ENCODE measurements at places on chromosomes 1 and 21.
A peak's percentile ranks its signal among the peaks of the same experiment; 100 is the strongest.

DNA sequence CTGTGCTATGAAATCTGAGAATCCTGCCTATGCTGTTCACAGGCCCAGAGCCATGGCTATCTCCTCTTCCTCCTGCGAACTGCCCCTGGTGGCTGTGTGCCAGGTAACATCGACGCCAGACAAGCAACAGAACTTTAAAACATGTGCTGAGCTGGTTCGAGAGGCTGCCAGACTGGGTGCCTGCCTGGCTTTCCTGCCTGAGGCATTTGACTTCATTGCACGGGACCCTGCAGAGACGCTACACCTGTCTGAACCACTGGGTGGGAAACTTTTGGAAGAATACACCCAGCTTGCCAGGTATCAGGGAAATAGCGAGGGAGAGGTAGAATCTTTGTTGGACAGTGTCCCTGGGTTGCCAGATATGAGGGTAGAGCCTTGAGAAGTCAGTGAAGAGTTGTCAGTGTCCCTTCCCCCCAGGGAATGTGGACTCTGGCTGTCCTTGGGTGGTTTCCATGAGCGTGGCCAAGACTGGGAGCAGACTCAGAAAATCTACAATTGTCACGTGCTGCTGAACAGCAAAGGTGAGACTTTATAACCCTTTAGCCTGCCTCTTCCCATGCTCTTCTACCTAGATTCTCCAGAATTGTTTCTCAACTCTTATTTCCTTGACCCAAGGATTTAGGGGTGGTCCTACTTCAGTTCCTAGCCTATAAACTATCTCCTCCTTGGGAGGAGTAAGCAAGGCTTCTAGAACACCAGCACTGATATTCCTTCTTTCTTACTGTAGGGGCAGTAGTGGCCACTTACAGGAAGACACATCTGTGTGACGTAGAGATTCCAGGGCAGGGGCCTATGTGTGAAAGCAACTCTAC, 1.4 kb downstream of the NIT1 start:
- peaks cover 26% of the 10 kb centered on the region for H3K4me1 ChIP-seq
- no peaks in the 10 kb centered on the region for H3K27me3 ChIP-seq
- H3K27ac ChIP-seq = peak overlapping the region; percentile 75
- H3K36me3 ChIP-seq = peaks cover 68% of the 10 kb centered on the region
- DNase-seq = no peak

DNA sequence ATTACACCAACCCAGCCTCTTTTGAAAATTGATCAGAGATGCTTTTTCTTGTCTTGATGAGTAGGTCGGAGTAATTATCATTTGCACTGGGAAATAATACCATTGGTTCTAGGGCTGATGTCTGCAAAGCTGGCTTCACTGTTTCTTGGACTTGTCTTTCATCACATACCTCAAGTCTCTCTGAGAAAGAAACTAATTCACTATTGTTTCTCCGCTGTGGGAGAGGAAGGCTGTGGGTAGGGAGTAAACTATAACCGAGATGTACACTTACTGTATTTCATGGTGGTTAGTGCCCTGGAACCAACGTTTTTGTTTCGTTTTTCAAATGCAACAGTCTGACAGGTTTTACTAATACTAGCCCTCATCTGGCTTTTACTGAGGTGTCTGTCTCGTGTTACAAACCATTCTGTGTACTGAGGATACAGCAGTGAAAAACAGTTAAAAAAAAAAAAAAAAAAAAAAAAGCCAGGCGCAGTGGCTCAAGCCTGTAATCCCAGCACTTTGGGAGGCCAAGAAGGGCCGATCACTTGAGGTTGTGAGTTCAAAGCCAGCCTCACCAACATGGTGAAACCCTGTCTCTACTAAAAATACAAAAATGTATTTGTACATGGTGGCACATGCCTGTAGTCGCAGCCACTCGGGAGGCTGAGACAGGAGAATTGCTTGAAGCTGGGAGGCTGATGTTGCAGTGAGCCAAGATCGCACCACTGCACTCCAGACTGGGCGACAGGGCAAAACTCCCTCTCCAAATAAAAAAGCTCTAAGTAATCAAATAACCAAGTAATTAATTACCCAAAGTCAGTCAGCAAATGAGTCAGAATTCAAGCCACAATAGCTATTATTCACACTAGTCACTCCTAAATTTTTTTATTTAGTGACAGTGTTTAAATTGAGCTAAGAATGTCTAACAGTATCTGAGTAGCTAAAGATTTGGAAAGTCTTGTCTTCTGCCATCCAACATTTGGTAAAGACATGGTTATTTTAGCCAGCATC, 23.3 kb downstream of the TOMM20 start:
- DNase-seq = no peak
- no peak overlapping the region for H3K27ac ChIP-seq
- H3K36me3 ChIP-seq = peaks cover 13% of the 10 kb centered on the region
- no peaks in the 10 kb centered on the region for H3K27me3 ChIP-seq

- no peaks in the 10 kb centered on the region for H3K4me1 ChIP-seq
- H3K36me3 ChIP-seq = no peaks in the 10 kb centered on the region
- H3K27me3 ChIP-seq = no peaks in the 10 kb centered on the region
Measured at GRCh38 chr1:184285401-184286087, 101.3 kb upstream of the C1orf21 start.

- no peak overlapping the region for H3K4me3 ChIP-seq
- no peaks in the 10 kb centered on the region for H3K36me3 ChIP-seq
- DNase-seq = peak; percentile 54
- no peak overlapping the region for H3K27ac ChIP-seq
- H3K27me3 ChIP-seq = no peaks in the 10 kb centered on the region
Measured at GRCh38 chr21:43815107-43815613, 25.8 kb downstream of the RRP1 start.

DNA sequence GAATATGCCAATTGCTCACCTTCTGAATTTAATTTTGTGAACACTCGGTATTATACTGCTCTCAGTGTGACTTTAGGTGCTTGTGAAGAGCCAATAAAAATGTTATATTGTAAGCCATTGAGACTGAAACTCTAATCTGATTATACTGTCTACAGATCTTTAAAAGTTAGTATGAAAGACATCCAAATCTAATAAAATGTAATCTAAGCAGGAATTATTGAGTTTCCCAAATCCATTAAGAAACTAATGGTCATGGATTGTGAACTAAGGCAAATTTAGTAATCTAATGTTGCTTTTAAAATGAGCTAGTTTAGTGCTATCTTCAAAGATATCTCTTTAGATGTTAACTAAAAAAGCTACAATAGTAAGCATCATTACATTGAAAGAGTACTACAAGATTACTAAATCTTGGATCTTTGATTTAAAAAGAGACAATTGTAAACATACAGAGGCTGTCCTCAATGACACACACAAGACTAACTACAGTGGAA, 1132.4 kb upstream of the B3GALT2 start:
- DNase-seq = no peak
- H3K4me3 ChIP-seq = no peak overlapping the region
- H3K27me3 ChIP-seq = no peaks in the 10 kb centered on the region
- no peak overlapping the region for H3K27ac ChIP-seq

DNA sequence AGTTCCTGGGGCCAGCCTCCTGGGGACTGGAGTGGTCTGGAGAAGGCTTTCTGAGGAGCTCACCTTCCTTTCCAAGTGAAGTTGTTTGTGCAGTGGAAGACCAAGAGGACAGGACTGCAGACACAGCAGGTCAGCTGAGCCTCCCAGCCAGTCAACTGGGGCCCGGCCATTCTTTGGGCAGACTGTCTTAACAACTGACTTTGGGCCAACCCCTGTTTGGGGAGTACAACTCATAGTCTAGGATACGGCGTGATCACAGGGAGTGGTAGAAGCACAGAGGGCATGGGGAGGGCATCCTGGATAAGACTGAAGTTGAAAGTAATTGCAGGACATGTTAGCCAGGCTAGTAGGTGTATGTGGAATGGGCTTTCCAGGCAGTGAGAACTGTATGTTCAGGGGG, 50.3 kb downstream of the PGM1 start:
- no peaks in the 10 kb centered on the region for H3K27me3 ChIP-seq
- peaks cover 28% of the 10 kb centered on the region for H3K36me3 ChIP-seq
- no peaks in the 10 kb centered on the region for H3K4me1 ChIP-seq
- DNase-seq = no peak
- no peak overlapping the region for H3K4me3 ChIP-seq

- H3K36me3 ChIP-seq = no peaks in the 10 kb centered on the region
- no peak overlapping the region for H3K27ac ChIP-seq
- no peaks in the 10 kb centered on the region for H3K4me1 ChIP-seq
- H3K27me3 ChIP-seq = peaks cover 63% of the 10 kb centered on the region
- H3K4me3 ChIP-seq = peak overlapping the region; percentile 20
Measured at GRCh38 chr1:156623946-156624813, 5.0 kb downstream of the HAPLN2 start.

DNA sequence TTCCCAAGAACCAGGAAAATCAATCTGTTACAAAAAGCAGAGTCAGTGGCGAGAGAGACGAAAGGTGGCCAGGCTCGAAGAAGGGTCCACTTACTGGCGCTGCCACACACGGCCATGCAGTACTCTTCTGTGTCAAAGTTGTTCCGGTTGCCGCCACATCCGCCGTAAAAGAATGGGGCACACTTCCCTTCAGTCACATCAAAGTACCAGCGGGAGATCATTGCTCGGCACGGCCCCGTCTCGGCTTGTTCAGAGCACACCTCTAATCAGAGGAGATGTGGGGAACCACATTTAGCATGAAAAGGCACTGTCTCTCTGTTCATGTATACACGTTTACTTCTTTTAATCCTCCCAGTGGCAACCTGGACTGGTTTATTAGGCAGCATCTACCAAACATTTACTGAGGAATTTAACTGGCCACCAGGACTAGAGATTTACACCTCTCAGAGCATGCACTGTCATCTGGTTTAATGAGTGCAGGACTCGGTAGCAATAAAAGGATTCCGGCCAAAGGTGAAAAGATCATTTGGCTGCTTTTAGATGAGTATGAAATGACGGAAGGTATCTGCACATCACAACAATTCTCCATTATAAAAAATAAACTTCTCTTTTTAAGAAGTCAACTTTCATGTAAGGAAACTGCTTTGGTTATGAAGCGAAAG, 170.5 kb downstream of the APP start:
- H3K27me3 ChIP-seq = no peaks in the 10 kb centered on the region
- H3K4me1 ChIP-seq = no peaks in the 10 kb centered on the region
- no peak overlapping the region for H3K27ac ChIP-seq
- no peak overlapping the region for H3K4me3 ChIP-seq
- no peak for DNase-seq

DNA sequence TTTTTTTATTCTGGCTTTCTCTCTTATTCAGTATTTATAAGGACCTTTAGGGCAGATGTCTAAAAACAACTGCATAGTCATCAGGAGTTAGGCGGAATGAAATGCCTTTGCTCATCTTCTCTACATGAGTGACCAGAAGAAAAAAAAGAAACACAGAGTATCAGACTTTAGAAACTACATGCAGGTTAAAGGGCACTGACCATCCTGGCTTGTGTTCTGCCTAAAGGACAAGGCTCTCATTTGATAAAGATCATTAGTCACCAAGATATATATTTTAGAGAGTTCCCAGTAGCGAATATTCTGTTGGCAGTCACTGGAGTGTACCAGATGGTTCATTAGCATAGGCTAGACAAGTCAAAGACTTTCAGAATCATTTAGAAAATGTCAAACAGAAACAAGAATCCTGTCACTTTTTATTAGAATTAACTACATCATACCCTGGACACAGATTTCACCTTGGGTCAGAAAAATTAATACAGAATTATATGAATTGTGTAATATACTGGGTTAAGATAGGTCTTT, 145.6 kb downstream of the NR5A2 start:
- no peaks in the 10 kb centered on the region for H3K27me3 ChIP-seq
- H3K27ac ChIP-seq = no peak overlapping the region
- peaks cover 14% of the 10 kb centered on the region for H3K4me1 ChIP-seq
- H3K36me3 ChIP-seq = no peaks in the 10 kb centered on the region
- H3K4me3 ChIP-seq = no peak overlapping the region
- DNase-seq = no peak

- H3K27me3 ChIP-seq = no peaks in the 10 kb centered on the region
- H3K4me3 ChIP-seq = no peak overlapping the region
- peaks cover 4% of the 10 kb centered on the region for H3K36me3 ChIP-seq
Measured at GRCh38 chr1:33123266-33123665, 42.3 kb downstream of the AZIN2 start.

GRCh38 chr1:70195342-70195741, 10.0 kb downstream of the LRRC40 start:
- H3K27me3 ChIP-seq = no peaks in the 10 kb centered on the region
- H3K4me3 ChIP-seq = no peak overlapping the region
- no peak overlapping the region for H3K27ac ChIP-seq
- no peaks in the 10 kb centered on the region for H3K36me3 ChIP-seq

DNA sequence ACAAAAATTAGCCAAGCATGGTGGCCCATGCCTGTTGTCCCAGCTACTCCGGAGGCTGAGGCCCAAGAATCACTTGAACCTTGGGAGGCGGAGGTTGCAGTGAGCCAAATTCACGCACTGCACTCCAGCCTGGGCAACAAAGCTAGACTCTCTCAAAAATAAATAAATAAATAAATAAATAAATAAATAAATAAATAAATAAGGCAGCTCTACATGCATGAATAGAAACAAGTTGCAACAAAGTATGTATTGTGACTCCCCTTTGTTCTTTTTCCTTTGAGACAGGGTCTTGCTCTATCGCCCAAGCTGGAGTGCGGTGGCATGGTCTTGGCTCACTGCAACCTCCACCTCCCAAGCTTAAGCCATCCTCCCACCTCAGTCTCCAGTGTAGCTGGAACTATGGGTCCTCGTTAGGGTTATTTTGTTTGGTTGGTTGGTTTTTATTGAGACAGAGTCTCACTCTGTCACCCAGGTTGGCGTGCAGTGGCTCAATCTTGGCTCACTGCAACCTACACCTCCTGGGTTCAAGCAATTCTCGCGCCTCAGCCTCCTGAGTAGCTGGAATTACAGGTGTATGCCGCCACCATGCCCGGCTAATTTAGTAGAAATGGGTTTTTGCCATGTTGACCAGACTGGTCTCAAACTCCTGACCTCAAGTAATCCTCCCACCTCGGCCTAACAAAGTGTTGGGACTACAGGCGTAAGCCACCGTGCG, 8.0 kb downstream of the USP48 start:
- H3K4me1 ChIP-seq = peaks cover 3% of the 10 kb centered on the region
- DNase-seq = no peak
- H3K36me3 ChIP-seq = peaks cover 9% of the 10 kb centered on the region
- H3K27ac ChIP-seq = no peak overlapping the region

DNA sequence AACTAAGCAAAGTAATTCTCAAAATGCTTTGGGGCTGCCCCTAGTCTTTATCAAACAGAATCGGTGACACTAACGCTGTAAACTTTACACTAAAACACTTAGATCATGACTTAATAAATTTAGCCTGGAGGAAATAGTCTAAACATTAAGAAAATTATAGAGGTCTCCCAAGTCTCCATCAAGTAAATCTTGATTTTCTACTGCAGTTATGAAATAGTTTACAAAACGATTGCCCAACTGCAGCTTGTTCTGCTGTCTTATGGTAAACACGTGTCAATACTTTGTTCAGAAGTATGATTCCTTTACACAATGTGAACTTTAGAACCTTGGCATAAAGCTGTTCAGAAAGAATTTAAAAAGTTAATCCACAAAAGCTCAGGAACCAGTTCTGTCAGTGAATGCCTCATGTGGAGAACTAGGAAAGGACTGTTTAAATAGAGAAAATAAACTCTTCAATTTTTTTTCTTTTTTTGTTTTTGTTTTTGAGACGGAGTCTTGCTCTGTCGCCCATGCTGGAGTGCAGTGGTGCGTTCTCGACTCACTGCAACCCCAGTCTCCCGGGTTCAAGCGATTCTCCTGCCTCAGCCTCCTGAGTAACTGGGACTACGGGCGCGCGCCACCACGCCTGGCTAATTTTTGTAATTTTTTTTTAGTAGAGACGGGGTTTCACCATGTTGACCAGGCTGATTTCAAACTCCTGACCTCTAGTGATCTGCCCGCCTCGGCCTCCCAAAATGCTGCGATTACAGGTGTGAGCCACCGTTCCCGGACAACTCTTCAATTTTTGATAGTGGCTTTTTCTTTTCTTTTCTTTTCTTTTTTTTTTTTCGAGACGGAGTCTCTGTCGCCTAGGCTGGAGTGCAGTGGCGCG, 1.6 kb downstream of the DDI2 start:
- peaks cover 27% of the 10 kb centered on the region for H3K4me1 ChIP-seq
- peaks cover 15% of the 10 kb centered on the region for H3K36me3 ChIP-seq
- DNase-seq = no peak
- H3K27me3 ChIP-seq = no peaks in the 10 kb centered on the region
- H3K4me3 ChIP-seq = peak overlapping the region; percentile 96
- H3K27ac ChIP-seq = peak overlapping the region; percentile 91
